T-cell (primary cell): ENCODE measurements at places on chromosomes 6 and 20.

DNA sequence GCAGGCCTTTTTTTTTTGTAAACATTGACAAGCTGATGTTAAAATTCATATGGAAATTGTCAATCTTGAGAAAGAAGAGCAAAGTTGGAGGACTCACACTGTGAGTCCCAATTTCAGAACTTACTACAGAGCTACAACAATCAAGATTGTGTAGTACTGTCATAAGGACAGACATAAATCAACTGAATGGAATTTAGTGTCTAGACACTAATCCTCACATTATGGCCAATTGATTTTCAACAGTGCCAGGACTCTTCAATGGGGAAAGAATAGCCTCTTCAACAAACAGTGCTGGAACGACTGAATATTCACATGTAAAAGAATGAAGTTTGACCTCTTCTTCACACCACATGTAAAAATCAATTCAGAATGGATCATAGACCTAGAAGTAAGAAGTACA lies 60.8 kb downstream of the TGM2 start:
- DNase-seq: no peak

DNA sequence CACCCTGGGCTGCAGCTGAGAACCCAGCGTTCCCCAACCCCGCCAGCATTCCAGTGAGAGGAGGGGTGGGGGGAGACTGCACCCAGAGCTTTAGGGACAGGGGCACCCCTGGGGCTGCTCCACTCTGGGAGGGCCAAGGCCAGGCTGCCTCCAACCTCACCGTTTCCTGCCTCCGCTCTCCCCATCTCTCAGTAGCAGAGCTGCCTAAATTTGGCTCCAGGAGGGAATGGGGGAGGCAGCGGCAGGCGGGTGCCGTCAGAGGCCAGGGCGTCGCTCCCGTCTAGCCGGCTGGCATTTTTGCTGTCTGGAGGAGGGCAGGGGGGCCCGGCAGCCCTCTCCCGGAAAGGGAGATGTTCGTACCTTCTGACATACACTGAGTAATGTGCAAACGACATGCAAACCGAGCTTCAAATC lies 46.6 kb downstream of the NOL4L start:
- DNase-seq: no peak

DNA sequence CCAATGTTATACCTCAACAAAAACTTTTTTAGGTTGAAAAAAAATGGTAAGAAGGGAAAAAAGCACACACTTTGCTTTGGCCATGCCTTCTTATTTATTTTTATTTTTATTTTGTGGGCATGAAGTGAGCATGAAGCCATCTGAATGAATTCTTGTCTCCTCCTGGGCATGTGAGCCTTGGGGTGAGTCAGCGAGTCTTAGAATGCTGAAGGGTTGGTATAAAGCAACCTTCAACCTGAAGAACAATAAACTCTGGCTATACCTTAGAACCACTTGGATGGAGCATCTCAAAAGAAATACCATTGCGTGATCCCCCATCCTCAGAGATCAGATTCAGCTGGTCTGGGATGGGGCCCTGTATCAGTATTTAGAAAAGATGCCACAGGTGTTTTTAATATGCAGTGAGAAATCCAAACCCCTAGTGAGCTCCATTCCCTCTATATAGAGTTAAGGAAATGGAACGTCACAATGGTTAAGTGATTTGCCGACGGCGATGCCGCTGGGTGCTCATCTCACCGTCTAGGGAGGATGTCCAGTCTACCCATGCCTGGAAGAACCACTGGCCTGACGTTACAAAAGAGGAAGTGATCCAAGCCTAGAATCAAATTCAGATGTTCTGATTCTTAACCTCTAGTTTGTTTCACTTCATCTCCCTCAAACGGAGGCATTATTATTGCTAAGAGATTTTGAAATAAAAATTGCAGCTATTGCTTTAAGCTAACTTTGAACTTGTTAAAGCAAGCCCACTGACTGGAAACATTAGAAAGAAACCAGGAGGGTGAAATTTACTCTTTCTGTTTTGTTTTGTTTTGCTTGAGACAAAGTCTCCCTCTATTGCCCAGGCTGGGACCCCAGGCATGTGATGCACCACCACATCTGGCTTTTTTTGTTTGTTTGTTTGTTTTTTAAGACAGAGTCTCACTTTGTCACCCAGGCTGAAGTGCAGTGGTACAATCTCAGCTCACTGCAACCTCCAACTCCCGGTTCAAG lies 67.1 kb downstream of the EDN1 start:
- DNase-seq: no peak

GRCh38 chr6:148577687-148578488 lies 168.9 kb upstream of the UST start:
- DNase-seq: no peak

DNA sequence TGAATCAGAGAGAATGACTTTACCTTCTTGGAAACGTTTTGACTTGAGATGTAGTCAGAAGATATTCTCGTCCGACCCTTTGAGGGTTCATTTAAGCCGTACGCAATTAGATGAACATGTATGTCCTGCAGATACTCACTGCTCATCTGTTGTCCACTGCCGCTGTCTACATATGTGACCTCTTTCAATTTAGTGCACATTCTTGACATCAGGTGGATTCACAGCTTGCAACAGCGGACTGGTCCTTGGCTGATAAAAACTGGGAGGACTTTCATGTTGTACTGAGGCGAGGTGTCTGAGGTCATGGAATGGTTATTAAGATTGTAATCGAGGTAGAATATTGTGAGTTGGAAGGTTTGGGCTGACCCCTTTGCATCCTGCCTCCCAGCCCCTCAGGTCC lies 194.2 kb downstream of the JARID2 start:
- no peak for DNase-seq
